ENCODE measurements at places on chromosomes 3 and 15. TPM values are rescaled to one million over a fixed set of nuclear protein-coding genes. Genes with fewer than 3 reads are reported as not detected.

- no peaks in the 10 kb centered on the region for H3K36me3 ChIP-seq
- H3K4me3 ChIP-seq: peak within 1 kb of the TSS; percentile 48
- peak within 1 kb of the TSS; percentile 88 for H3K27ac ChIP-seq
- DNase-seq: peak; percentile 91
- peaks cover 8% of the 10 kb centered on the region for H3K4me1 ChIP-seq
- no peaks in the 10 kb centered on the region for H3K27me3 ChIP-seq
Measured at GRCh38 chr15:40238532-40239403, at the start of gene PAK6. PAK6 (plus strand) TSS chr15:40239063; CDS start chr15:40264786, 25,723 bp downstream.

GRCh38 chr15:77025083-77025901 lies 30.4 kb downstream of the PSTPIP1 start:
- H3K27me3 ChIP-seq: no peaks in the 10 kb centered on the region
- H3K36me3 ChIP-seq: no peaks in the 10 kb centered on the region
- no peaks in the 10 kb centered on the region for H3K4me1 ChIP-seq
- peak; percentile 40 for DNase-seq
- H3K4me3 ChIP-seq: no peak overlapping the region
- no peak overlapping the region for H3K27ac ChIP-seq

DNA sequence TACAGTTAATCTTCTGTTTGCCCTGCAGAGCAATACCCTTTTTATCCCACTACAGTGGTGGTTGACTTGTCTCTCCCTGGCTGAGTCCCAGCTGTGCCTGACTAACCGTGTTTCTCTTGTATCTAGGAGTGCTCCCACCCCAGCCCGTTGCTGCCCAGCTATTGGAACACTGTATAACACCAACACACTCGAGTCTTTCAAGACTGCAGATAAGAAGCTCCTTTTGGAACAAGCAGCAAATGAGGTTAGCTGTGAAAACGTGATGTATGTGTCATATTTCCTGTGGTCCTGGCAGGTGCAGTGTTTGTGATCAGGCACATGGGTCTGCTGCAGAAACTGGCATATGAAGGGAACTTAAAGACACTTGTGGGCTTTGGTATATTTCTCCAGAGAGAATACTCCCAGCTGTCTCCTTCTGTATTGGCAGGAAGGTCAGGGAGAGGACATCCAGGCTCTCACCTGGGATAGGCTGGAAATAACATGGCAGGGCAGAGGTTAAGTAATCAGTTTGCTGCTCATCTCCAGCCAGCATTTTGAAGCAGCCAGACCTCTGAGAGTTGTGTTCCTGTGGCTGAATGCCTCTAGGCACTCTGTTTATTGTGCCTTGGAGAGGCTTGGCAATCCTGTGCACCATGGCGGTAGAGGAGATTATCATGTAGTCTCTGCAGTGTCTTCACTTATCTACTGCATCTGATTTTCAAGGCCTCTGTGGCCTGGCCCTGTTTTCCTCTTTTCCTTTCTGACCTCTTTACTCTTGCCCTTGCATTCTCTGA lies 34.8 kb downstream of the ATG7 start:
- H3K4me1 ChIP-seq: no peaks in the 10 kb centered on the region
- no peak overlapping the region for H3K4me3 ChIP-seq
- no peak for DNase-seq
- peak overlapping the region; percentile 93 for H3K27ac ChIP-seq
- H3K27me3 ChIP-seq: no peaks in the 10 kb centered on the region
- no peaks in the 10 kb centered on the region for H3K36me3 ChIP-seq

GRCh38 chr15:60568914-60569391 lies 90.0 kb upstream of the ICE2 start:
- no peaks in the 10 kb centered on the region for H3K27me3 ChIP-seq
- H3K4me1 ChIP-seq: no peaks in the 10 kb centered on the region
- no peak overlapping the region for H3K4me3 ChIP-seq
- DNase-seq: no peak

DNA sequence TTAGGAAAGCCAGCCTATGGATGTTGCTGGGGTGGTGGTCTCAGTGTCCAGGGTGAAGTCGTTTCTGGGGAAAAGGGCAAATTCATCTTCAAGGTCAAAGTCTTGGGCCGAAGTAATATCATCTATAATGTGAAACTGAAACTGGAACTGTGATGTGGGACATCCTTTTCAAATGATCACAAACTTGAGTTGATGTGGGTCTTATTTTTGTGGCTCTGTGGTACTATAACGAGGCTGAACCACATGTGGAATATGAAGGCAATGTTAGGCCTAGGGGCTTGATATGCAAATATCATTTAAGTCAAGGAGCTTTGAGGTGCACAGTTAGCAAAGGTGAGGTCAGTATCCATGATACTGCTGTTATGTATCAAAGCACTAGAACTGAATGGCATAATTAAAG lies 1.5 kb upstream of the CD200R1L start:
- H3K4me3 ChIP-seq: no peak overlapping the region
- H3K27ac ChIP-seq: no peak overlapping the region
- no peak for DNase-seq
- H3K4me1 ChIP-seq: no peaks in the 10 kb centered on the region
- H3K36me3 ChIP-seq: no peaks in the 10 kb centered on the region
- no peaks in the 10 kb centered on the region for H3K27me3 ChIP-seq

- no peaks in the 10 kb centered on the region for H3K4me1 ChIP-seq
- no peaks in the 10 kb centered on the region for H3K36me3 ChIP-seq
- H3K27me3 ChIP-seq: no peaks in the 10 kb centered on the region
- H3K27ac ChIP-seq: peak overlapping the region; percentile 2
- DNase-seq: no peak
Measured at GRCh38 chr3:142223282-142223681, 2.1 kb downstream of the GK5 start.

DNA sequence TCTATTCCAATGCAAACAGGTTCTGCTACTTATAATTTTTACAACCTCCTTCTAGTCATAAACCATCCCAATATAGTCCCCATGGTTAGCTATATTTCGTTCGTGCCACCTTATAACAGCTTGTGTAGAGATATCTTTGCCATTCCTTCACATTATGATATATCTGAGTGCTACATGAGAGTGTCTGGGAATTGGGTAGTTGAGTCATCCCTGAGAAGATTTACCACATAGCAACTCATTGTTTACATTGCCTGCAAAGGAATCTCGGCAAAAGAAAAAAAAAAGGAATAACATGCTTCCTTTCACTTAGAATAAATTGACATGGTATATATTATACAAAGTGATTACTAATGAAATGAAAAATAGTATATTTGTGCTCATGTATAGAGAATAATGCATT lies 86.0 kb upstream of the VGLL3 start:
- no peak for DNase-seq
- H3K27ac ChIP-seq: no peak overlapping the region
- no peaks in the 10 kb centered on the region for H3K4me1 ChIP-seq
- H3K27me3 ChIP-seq: no peaks in the 10 kb centered on the region
- H3K36me3 ChIP-seq: no peaks in the 10 kb centered on the region

DNA sequence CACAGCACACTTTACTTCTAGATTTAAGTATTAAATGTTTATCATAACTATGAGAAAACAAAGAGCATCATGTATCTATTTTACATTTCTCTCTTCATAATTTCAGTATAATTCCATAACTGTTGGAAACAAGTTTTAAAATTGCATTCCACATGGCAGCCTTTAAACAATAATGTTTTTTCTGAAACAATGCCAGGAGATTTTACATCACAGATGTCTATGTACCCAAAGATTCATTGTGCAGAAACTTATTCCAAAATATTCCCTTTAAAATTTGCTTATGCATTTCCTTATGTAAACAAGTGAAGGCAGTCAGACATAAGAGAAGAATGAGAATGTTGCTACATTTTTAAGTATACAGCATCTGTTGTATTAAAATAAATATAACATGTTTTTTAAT lies 324.9 kb upstream of the COL8A1 start:
- no peak overlapping the region for H3K4me3 ChIP-seq
- H3K36me3 ChIP-seq: no peaks in the 10 kb centered on the region
- DNase-seq: no peak
- H3K27me3 ChIP-seq: no peaks in the 10 kb centered on the region

- H3K27me3 ChIP-seq: no peaks in the 10 kb centered on the region
- H3K36me3 ChIP-seq: no peaks in the 10 kb centered on the region
- H3K4me1 ChIP-seq: no peaks in the 10 kb centered on the region
- no peak overlapping the region for H3K4me3 ChIP-seq
Measured at GRCh38 chr3:295166-295565, 98.6 kb downstream of the CHL1 start.

GRCh38 chr15:56918046-56918938 lies at the start of gene TCF12:
TCF12 (plus strand) TSS chr15:56918644; CDS start chr15:56919914, 1,270 bp downstream.
- DNase-seq: peak; percentile 88
- peak within 1 kb of the TSS; percentile 96 for H3K27ac ChIP-seq
- H3K4me3 ChIP-seq: peak within 1 kb of the TSS; percentile 85
- H3K36me3 ChIP-seq: peaks cover 5% of the 10 kb centered on the region

GRCh38 chr15:85977586-85977985 lies 102.1 kb upstream of the AGBL1 start:
- no peak overlapping the region for H3K27ac ChIP-seq
- no peaks in the 10 kb centered on the region for H3K4me1 ChIP-seq
- DNase-seq: no peak
- peaks cover 2% of the 10 kb centered on the region for H3K27me3 ChIP-seq

- no peak for DNase-seq
- no peaks in the 10 kb centered on the region for H3K36me3 ChIP-seq
- H3K4me3 ChIP-seq: no peak overlapping the region
- peak overlapping the region; percentile 79 for H3K27ac ChIP-seq
- peaks cover 20% of the 10 kb centered on the region for H3K4me1 ChIP-seq
- no peaks in the 10 kb centered on the region for H3K27me3 ChIP-seq
Measured at GRCh38 chr3:44981751-44982150, 5.7 kb downstream of the EXOSC7 start.

DNA sequence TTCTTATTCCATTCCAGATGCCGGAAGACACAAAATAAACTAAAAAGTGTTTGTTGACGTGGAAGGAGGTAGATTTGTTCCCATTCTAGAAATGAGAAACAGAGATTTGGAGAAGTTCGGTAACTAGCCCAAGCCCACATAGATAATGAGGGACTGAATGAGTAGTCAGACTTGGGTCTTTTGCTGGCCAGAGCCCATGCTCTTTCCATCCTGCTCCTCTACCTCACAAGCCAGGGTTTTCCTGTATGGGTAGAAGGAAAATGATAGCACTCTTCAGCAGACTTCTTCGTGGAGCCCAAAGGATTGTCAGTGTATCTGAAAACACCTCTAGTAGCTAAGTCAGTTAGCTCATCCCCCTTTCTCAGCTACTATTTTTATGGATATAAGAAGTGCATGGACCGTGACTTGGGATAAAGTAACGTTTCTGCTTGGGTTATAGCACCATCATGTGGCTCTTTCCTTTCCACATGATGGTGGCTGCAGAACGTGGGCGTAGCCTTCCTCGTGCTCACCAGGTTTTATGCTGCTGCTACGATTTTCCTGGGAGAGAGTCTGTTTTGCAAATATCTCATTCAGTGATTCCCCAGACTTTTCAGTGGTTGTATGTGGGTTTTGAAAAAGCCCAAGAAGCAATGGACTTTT lies 84.6 kb downstream of the DGKG start:
- no peaks in the 10 kb centered on the region for H3K27me3 ChIP-seq
- no peaks in the 10 kb centered on the region for H3K4me1 ChIP-seq
- DNase-seq: peak; percentile 30
- no peaks in the 10 kb centered on the region for H3K36me3 ChIP-seq
- H3K27ac ChIP-seq: no peak overlapping the region

- DNase-seq: no peak
- no peaks in the 10 kb centered on the region for H3K4me1 ChIP-seq
- no peak overlapping the region for H3K27ac ChIP-seq
- H3K27me3 ChIP-seq: no peaks in the 10 kb centered on the region
- H3K4me3 ChIP-seq: no peak overlapping the region
Measured at GRCh38 chr3:67421912-67422311, 232.5 kb downstream of the SUCLG2 start.

DNA sequence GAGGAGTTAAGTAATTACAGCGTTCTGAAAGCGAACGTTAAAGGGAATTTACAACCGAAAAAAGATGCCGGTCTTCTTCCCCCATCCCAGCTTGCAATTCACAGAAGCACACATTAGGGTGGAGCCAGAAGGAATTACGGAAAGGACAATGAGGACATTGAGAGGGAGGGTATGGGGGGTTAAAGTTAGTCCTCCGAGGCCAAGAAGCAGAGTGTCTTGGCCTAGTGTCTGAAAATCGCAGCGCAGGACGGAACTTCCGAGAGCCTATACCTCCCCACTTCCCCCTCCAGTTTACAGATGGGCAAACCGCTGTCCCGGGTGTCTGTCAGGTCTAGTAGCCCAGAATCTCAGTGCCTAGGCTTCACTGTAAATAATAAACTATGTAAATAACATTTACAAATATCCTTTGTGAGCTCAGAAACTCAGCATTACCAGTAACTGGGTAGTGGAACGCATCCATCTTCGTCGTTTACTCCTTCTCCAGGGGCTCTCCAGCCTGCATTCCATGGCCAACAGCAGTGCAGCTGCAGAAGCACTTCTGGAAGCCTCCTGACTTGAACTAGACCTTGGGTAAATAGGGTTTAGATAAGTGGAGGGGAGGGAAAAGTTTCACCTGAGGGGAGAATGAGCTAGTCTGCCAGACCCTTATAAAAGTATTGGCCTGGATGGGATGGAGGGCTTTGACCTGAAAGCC lies 922 bp downstream of the ADPRH start:
- peak overlapping the region; percentile 92 for H3K27ac ChIP-seq
- H3K36me3 ChIP-seq: no peaks in the 10 kb centered on the region
- H3K4me1 ChIP-seq: no peaks in the 10 kb centered on the region
- H3K27me3 ChIP-seq: no peaks in the 10 kb centered on the region

GRCh38 chr15:51909584-51909983 lies 62.0 kb downstream of the LEO1 start:
- H3K27me3 ChIP-seq: no peaks in the 10 kb centered on the region
- DNase-seq: no peak
- H3K4me3 ChIP-seq: no peak overlapping the region
- H3K36me3 ChIP-seq: peaks cover under 1% of the 10 kb centered on the region
- H3K4me1 ChIP-seq: no peaks in the 10 kb centered on the region

- H3K4me3 ChIP-seq: no peak overlapping the region
- H3K27ac ChIP-seq: no peak overlapping the region
- H3K27me3 ChIP-seq: no peaks in the 10 kb centered on the region
- H3K4me1 ChIP-seq: no peaks in the 10 kb centered on the region
Measured at GRCh38 chr3:75325716-75326115, 338.4 kb upstream of the FRG2C start.

The SLC30A4 gene
- total RNA-seq: 11.5 TPM

The SERINC4 gene
- not detected for total RNA-seq

The CISH gene
- 29.6 TPM for total RNA-seq

The TICRR gene
- total RNA-seq: 0.15 TPM

The HRH1 gene
- 3.9 TPM for total RNA-seq

The ZNF502 gene
- total RNA-seq: 9.5 TPM

The CD200R1 gene
- 0.66 TPM for total RNA-seq

The CDHR4 gene
- total RNA-seq: not detected

The IQSEC1 gene
- 26.9 TPM for total RNA-seq

The VWA5B2 gene
- 0.16 TPM for total RNA-seq

The TBC1D5 gene
- 109 TPM for total RNA-seq

The ANKDD1A gene
- total RNA-seq: 7.2 TPM

The ACTC1 gene
- total RNA-seq: 0.15 TPM

The SYNPR gene
- total RNA-seq: not detected

Data from breast epithelium (tissue), 4 donors.